ENCODE measurements at places on chromosomes 2 and 18. TPM values are rescaled to one million over a fixed set of nuclear protein-coding genes. Genes with fewer than 3 reads are reported as not detected.
A peak's percentile ranks its signal among the peaks of the same experiment; 100 is the strongest.

GRCh38 chr2:98913916-98914712 lies 21.9 kb downstream of the CRACDL start:
- no peak for DNase-seq

- DNase-seq = no peak
These were observed 428.7 kb upstream of the TNP1 start for GRCh38 chr2:217288472-217289063.

- no peak for DNase-seq
These were observed 73.4 kb downstream of the DTNA start for GRCh38 chr18:34783501-34783900.

DNA sequence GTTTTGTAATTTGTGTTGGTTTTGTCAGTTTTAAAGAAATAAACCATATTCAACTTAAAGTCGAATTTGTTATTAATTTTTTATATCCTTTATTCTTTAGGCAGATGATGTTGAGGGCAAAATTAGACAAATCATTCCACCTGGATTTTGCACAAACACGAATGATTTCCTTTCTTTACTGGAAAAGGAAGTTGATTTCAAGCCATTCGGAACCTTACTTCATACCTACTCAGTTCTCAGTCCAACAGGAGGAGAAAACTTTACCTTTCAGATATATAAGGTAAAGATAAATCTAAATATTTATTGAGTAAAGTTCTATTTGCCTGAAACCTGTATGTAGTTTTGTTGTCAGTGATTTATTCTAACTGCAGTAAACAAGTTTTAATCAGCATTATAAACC lies 34.5 kb upstream of the METAP1D start:
- DNase-seq = no peak

DNA sequence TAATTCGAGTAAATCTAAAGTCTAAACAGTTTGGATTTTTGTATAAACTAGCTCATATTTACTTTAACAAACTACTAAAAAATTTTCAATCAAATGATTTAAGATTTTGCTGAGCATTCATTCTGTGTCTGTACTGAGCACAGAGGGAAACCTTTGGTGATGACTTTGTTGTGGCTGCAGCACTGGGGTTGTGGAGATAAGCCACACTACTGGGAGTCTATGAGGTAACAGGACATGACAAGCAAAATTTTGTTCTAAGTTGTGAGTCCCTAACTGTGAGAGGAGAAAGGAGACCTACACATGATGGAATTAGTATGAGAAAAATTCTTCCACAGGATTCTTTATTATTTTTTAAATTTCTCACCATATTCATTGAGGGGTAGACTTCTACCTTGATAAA lies 933.7 kb upstream of the LRATD1 start:
- no peak for DNase-seq

DNA sequence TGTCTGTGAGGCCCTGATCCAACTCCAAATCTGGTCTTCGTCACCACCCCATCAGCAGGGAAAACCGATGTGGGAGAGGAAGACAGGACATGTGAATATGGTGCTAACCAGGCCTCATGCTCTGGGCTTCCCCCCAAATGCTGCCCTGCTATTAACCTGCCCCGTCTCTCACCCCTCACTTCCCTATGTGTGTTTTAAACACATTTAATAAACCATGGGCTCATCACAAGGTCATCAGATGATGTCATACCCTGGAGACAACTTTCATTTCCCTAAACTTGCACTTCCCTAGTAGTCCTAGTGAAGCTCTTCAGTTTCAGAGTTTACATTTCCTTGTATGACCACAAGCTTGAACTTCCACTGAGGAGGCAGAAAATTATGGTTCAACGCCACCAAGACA lies 49.9 kb downstream of the CD8B2 start:
- no peak for DNase-seq

DNA sequence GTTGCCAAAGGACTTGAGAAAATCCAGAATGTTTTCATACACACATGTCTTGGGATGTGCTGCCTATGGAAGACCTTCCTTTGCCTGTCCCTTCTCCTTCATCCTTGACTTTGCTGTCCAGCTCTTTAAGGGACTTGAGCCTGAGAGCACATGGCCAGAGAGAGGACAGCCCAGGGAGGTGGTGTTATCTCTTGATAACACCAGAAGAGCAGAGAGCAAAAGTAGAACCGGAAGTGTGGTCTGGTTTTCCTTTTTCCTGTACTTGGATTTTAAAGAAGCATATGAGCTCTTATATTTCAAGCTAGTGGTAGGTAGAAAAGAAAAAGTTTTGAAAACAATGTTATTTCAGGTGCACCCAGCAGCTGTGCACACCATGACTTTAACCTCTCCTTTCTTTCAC lies 94.1 kb upstream of the ZNF532 start:
- DNase-seq = no peak

DNA sequence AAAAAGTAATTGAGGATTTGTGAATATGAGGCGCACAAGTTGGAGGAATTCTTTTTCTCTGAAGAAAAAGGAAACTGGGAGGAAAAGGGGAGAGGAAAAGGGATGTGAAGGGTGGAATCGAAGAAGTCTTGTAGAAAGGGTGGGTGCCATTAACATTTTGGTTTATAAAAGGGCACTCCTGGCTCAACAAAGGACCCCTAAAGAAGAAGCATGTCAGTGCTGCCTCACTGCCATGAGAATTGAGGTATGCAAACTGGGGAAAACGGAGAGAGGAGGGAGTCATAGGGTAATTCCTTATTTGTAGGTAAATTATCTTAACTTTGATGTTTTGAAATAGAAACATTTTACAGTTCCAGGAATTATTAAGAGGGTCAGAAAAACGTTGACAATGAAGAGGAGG lies 207.2 kb downstream of the NAPG start:
- DNase-seq = no peak

DNA sequence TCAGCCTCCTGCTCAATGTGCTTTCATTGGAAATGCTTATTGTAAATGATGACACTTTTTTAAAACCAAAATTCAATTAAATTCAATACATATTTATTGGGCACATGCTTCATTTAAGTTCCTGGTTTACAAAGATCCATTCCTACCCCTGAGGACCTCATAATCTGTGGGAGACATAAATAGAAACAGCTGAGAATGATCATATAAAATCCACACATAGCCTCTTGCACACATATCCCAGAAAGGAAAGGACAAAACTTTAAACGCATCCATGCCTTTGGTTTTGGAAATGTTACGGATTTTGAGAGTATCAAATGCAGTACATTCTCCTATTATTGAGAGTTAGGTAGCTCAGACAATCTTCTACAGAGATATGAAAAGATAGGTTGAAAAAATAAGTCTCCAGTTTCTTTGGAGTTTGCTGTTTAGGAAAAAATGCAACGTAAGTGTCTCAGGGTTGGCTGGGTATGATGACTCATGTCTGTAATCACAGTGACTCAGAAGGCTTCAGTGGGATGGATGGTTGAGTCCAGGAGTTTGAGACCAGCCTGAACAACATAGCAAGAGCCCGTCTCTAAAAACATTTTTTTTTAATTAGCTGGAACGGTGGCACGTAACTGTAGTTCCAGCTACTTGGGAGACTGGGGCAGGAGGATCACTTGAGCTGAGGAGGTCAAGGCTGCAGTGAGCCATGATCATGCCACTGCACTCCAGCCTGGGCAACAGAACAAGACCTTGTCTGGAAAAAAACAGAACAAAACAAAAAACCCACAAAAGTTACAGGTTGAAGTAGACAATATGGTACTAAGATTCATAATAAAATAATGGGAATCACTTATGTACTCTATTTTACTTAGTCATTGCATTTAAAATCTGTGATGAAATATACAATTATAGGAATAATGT lies 3.9 kb upstream of the PRELID3A start:
- DNase-seq = no peak

GRCh38 chr2:216727346-216728122 lies 32.2 kb upstream of the IGFBP5 start:
- no peak for DNase-seq

GRCh38 chr18:23422751-23423418 lies 30.2 kb upstream of the RIOK3 start:
- DNase-seq = peak; percentile 22

The GPR155 gene
- total RNA-seq = 2.8 TPM

The SLC66A3 gene
- 15.2 TPM for total RNA-seq

The RALB gene
- total RNA-seq = 29.9 TPM

The C18orf54 gene
- 1.9 TPM for total RNA-seq

The CKAP2L gene
- 1.2 TPM for total RNA-seq

The ADAM17 gene
- total RNA-seq = 34.3 TPM

The STARD6 gene
- not detected for total RNA-seq

All from activated B cell treated with CpG ODN at 0.5 μM for 24 hours (primary cell).